DMS53 (cell line): ENCODE measurements at places on chromosomes 5 and 9.

DNA sequence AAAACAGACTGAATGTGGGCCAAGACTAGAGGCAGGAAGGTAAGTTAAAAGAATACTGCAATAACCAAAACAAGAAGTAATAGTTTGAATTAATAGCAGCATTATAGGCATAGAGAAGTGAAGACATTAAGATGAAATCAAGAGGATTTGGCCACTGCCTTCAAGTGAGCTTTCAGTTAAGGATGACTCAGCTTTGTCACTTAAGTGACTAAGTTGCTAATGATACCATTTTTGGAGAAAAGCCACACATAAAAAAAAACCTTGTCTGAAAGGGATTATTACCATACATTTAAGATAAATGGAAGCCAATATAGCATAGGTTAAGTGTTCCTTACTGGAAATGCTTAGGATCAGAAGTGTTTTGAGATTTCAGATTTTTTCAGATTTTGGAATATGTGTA, 57.0 kb downstream of the ECPAS start:
- no peak for DNase-seq

- peak; percentile 97 for DNase-seq
These were observed 195.7 kb downstream of the CDK5RAP2 start for GRCh38 chr9:120383999-120384924.

GRCh38 chr5:3602785-3603502, 7.3 kb downstream of the IRX1 start:
- no peak for DNase-seq

- no peak for DNase-seq
These were observed 289.5 kb downstream of the SLIT3 start for GRCh38 chr5:169011451-169011850.

DNA sequence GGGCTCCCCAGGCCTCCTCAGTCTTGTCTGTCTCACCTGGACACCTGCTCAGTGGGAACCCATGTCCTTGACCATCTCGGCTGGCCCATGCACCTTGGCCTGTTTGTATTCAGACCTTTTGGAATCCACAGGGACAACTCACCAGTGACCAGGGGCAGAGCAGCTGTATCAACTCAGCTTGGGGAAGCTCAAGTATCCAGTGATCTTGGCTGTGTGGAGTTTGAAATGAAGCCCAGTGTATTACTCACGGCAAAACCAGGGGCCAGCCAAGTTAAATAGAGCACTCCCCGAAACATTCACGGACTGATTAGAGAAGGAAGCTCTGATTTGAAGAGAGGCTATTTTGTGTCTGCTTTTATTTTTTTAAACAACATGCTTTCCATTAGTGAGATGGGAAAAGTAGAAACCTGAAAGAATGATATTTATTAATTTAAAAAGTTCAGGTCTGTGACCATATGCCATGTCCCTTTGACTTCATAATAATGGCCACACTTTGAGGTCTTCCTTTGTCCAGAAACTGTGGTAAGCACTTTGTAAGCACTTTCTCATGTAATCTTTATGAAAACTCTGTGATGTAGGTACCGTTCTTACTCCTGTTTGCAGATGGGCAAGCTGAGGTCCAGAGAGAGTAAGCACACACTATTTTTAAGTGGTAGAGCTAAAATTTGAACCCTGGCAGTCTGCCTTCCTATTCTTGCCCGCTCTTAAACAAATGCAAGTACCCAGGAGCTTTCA, 656.5 kb downstream of the BNC2 start:
- no peak for DNase-seq

DNA sequence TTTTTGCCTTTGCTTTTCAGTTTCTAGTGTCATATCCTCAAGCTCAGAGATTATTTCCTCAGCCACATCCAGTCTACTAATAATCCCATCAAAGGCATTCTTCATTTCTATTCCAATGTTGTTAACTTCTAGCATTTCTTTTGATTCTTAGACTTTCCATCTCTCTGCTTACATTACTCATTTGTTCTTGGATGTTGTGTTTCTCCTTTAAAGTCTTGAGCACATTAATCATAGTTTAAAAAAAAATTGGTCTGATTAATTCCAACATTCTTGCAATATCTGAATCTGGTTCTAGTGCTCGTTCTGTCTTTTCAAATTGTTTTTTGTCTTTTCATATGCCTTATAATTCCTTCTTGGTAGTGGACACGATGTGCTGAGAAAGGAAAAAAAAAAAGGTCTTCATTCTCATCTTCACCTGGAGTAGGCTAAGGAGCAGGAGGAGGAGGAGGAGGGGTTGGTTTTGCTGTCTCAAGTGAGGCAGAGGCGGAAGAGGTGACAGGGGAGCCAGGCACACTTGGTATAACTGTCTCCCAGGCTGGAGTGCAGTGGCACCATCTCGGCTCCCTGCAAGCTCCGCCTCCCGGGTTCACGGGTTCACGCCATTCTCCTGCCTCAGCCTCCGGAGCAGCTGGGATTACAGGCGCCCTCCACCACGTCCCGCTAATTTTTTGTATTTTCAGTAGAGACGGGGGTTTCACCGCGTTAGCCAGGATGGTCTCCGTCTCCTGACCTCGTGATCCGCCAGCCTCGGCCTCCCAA, 16.3 kb downstream of the PRXL2C start:
- no peak for DNase-seq

- DNase-seq = no peak
These were observed 31.2 kb downstream of the ERMP1 start for GRCh38 chr9:5801739-5802113.

GRCh38 chr5:116652196-116652729, 77.6 kb upstream of the SEMA6A start:
- DNase-seq = peak; percentile 76

DNA sequence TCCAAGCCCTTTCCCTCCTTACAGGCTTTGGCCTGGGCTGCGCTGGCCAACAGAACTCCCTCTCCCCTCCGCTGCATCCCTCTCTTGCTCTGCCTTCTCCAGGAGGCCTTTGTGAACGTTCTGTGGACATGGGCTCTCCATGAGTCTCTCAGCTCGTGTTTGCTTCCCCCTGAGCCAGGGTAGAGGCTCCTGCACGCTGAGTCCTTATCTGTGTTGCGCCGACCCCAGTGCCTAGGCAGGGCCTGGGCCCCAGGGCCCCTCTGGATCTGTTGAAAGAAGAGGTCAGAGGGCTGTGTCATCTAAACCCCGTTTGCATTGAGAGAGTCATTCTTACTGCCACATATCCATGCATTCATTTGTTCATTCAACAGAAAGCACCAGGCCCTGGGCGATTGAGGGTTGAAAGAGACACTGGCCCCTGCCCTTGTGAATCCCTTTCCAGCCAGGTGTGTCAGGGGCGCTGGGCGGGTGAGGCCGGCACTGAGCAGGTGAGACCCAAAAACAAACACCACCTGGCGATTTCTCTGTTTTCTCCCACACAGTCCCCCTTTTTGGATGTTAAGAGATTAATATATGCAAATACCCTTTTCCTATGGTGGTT, 111.2 kb upstream of the IER5L start:
- no peak for DNase-seq

DNA sequence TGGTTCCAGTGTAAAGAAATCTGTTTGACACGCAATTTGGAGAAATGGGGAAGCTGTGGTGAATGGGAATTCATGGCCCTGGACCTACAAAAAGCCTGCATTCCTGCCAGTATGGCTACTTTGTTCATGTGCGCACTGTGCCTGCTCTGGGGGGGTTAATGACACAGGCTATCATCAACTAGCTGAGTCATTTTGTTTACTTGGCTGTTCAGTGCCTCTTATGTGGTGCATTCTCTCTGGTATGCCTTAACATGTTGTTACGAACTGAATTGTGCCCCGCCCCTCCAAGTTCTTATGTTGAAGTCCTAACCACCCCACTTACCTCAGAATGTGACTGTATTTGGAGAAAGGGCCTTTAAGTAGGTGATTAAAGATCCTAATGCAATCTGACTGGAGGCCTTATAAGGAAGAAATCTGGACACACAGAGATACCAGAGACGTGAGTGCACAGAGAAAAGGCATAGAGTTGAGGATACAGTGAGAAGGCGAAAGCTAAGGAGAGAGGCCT, 20.4 kb upstream of the UBAP1 start:
- peak; percentile 90 for DNase-seq

DNA sequence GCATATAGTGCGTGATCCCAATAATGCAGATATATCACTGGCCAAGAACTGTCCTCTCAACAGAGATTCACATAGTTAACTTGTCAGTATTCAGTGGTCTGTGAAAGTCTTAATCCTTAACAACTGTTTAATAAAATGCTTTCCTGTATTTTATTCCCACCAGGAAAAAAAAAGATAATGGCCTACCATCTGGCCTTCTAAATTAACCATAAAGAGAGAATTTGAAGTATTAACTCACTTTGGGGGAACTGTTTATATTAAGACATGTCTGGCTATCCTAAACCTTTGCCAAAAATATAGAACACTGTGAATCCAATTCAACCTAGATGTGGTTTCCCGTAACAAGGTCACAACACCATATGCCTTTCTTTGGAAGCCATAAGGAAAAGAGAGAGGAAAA, 818 bp upstream of the FREM1 start:
- no peak for DNase-seq

DNA sequence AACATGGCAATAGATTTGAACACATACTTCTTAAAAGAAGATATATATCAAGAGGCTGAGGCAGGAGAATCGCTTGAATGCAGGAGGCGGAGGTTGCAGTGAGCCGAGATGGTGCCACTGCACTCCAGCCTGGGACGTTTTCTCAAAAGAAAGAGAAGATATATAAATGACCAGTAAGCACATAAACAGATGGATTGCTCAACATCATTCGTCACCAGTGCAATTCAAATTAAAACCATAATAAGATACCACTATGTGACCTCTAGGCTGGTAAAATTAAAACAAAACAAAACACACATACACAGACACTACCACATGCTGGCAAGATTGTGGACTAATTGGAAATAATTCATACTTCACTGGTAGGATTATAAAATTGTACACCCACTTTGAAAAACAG, 5.3 kb upstream of the TXN start:
- DNase-seq = no peak

DNA sequence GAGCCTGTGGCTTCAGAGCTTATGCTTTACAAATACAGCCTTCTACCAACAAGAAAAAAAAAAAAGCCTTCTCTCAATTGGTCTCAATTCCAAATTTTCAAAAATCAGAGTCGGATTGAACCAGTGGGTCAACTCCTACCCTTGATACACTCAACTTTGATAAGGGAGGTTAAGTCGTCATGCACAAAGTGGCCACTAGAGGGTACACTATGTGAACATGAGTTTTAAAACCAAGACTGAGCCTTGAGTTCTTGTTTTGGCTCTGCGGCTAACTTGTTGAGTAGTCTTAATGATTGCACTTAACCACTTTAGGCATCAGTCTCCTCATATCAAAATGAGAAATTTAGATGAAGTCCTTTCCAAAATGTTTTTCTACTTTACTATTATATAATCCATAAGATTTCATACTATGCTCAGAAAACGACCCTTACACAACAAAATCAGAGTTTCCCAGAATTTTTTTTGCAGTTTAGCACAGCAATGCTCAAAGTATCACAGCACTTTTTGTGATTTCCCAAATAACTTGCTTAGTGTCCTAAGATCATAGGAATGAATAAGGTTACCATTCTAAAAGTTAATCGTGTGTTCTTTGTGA, 92.9 kb upstream of the MTAP start:
- peak; percentile 68 for DNase-seq

DNA sequence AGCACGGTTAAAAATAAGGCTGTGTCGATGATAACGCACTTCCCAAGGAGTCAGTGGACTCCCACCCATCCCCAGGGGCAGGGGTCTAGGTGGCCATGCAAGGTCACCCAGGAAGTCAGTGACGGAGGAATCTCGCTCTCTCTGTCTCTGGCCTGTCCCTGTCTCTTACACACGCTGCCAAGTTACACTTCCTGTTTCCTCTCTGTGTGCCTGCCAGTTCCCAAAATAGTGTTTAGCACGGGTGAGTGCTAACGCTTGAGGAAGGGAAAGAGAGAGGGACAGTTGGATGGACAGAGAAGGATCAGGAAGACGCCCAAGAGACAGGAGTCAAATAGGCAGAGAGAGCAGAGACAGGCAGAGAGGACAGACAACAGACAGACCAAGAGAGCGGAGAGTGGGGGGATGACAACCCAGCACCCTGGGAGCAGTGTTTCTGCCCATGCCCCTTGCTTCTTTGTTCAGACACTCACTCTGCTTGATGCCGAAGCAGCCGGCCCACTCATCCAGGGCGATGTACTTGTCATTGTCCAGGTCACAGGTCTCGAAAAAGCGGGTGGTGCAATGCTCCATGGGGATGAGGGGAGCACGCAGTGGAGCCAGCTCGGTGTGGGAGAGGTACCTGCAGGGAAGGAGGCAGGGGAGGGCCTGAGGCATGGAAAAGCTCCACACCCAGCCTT, 23.0 kb downstream of the SPARC start:
- DNase-seq = peak; percentile 16

DNA sequence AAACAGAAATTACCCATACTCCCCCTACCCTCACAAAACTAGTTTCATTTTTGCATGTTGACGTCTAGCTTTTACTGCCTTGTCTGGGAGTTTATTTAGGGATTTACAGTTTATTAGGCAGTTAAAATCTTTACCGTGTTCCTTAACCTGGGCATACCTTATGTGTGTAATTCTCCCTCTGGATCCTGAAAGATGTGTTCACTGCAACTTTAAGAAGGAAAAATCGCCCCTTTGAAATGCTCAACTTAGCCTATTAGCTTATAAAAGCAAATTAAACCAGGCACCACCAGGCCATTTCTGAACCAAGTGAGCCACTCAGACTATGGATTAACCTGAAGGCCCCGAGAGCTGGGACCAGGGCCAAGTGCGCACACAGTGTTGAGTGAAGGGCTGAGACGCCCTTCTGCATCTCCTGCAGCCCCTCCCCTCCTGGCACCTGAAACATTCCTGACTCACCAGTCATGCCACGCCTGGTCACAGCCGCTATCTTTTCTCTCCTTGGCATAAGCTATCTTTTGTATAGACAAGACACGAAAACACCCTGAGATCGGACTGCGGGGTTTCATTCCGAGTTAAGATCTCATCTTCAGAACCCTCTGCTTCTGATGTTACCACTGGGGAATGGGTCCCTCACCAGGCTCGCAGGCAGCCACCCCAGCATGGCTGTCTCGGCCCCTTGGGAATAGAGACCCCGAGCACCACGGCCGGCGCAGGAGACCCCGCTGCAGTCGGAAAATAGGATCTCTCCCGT, 111.9 kb downstream of the ROR2 start:
- DNase-seq = peak; percentile 60

- DNase-seq = no peak
These were observed 123.2 kb downstream of the C5orf15 start for GRCh38 chr5:133845271-133845670.

DNA sequence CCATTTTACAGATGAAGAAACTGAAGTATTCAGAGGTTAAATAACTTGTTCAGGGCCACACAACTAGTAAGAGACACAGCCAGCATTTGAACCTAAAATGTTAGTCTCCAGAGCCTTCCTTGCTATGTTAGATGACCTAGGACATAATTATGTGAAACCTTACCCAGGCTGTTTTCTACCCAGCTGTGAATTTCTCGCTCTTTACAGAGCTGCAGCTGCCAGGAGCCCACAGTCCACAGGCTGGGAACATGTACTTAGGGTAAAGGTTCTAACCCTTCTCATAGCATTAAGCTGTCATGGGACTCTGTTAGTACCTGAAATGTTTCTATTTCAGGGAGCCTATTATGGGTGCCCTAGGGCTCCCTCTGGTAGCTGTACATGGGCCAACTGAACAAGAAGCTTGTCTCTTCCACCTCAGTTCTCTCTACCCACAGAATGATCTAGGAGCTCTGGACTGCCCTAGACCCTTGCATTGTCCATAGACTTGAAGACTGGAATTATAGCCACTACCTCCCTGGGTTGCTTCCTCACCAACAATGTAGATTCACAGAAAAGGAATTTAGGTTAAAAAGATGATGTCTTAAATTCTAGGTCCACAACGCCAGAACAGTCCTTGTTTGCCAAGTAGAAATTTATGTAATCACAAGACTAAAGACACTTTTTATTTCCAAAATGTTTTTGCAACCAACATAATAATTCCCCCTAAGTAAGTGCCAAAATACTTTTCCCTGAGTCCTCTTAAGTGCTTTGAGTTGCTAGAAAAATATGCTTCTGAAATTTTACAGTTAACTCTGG, 262.9 kb downstream of the PIK3R1 start:
- peak; percentile 18 for DNase-seq
